Smooth muscle cell of the coronary artery (primary cell): ENCODE measurements at places on chromosomes 13 and 19. TPM values are rescaled to one million over a fixed set of nuclear protein-coding genes. Genes with fewer than 3 reads are reported as not detected.

The C19orf47 gene
- total RNA-seq, result 4.6 and 6.9 TPM in 2 replicates

The SIX5 gene
- total RNA-seq, result 4.1 and 6.2 TPM in 2 replicates

The RASAL3 gene
- not detected in 2 replicates for total RNA-seq

The SGTA gene
- 13.1 and 32.2 TPM in 2 replicates for total RNA-seq

The PEG3 gene
- 0.60 and 1.8 TPM in 2 replicates for total RNA-seq

The PRTN3 gene
- total RNA-seq, result not detected in 2 replicates

The ZIC5 gene
- total RNA-seq, result not detected in 2 replicates

The HCST gene
- total RNA-seq, result 0.60 and 4.6 TPM in 2 replicates

The ICAM4 gene
- 0.45 and 0.82 TPM in 2 replicates for total RNA-seq

The EML2 gene
- 33.4 and 64.9 TPM in 2 replicates for total RNA-seq

The GGN gene
- total RNA-seq, result under 0.01 and 0.15 TPM in 2 replicates

The CYSLTR2 gene
- total RNA-seq, result not detected in 2 replicates

The MBD3L3 gene
- total RNA-seq, result not detected in 2 replicates

The IGFL2 gene
- not detected in 2 replicates for total RNA-seq

The SERP2 gene
- total RNA-seq, result 3.4 and 3.8 TPM in 2 replicates

The MBD3 gene
- 75.7 and 87.9 TPM in 2 replicates for total RNA-seq

The PIAS4 gene
- total RNA-seq, result 3.9 and 18.8 TPM in 2 replicates

The ANGPTL4 gene
- total RNA-seq, result 2.0 and 7.4 TPM in 2 replicates

The SUGP1 gene
- total RNA-seq, result 23.4 and 25.4 TPM in 2 replicates

The KLF16 gene
- total RNA-seq, result 0.94 and 3.8 TPM in 2 replicates

The PALM3 gene
- under 0.01 and 0.30 TPM in 2 replicates for total RNA-seq

The KLK14 gene
- total RNA-seq, result not detected in 2 replicates

The TDRD3 gene
- 13.0 and 15.3 TPM in 2 replicates for total RNA-seq

The ZNF99 gene
- total RNA-seq, result not detected in 2 replicates

The POU2F2 gene
- total RNA-seq, result 0.08 and 0.12 TPM in 2 replicates
